ENCODE measurements at places on chromosomes 16 and 17.

- DNase-seq = no peak
These were observed 77.7 kb upstream of the CLEC3A start for GRCh38 chr16:77944631-77945030.

- no peak for DNase-seq
These were observed 35.0 kb downstream of the CRISPLD2 start for GRCh38 chr16:84854759-84855158.

DNA sequence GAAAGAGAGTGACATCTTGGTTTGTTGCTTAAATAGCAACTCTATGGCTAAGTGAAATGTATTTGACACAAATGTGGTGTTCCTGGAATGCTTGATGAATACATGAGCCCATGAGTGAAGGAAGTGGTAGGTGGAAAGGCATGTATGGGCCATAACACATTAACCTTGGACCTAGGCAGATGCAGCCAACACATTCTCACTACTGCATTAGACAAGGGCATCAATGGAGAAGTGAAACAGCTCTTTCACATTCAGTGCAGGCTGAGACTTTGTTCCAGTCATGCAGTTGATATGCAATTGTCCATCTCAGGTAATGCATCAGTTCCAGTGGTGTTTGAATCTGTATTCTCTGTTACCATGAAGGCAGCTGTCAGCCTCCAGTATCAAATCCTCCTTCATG, 133.6 kb downstream of the HS3ST3B1 start:
- peak; percentile 27 for DNase-seq

DNA sequence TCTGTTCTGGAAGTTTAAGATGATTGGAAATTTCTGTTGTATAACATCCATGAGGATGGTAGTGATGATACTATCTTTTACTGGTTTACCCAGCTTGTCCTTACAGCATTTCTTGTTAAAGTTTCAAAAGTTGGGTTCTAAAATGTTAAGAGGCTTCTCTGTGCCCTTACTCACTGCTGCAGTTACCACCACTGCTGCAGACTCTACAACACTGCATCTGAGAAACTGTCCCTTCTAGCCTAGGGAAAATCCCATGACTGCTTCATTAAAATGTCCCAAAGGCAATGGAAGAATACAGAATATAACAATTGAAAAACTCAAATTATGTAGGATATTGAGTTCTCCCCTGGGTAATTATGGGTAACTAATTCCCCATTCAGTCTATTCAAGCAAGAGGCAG, 3.8 kb upstream of the NSRP1 start:
- DNase-seq = peak; percentile 21

DNA sequence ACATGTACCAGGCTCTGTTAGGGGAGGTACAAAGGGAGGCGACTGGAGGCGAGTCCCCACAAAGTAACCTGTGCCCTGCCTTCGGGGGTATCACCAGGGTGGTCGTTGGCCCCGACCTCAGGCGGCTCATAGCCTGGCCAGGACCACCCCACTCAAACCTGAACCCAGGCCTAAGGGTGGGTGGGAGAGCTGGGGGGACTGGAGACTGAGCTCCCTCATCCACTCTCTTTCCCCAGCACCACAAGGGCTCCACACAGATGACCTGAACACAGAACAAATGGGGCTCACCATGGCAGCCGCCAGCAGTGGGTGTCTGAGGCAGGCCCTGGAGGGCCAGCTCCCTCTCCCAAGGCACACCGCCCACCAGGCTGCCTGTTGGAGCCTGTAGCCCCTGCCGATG, 120.6 kb upstream of the TNRC6C start:
- no peak for DNase-seq

- peak; percentile 99 for DNase-seq
These were observed 6.9 kb upstream of the TLCD2 start for GRCh38 chr17:1716912-1717695.

DNA sequence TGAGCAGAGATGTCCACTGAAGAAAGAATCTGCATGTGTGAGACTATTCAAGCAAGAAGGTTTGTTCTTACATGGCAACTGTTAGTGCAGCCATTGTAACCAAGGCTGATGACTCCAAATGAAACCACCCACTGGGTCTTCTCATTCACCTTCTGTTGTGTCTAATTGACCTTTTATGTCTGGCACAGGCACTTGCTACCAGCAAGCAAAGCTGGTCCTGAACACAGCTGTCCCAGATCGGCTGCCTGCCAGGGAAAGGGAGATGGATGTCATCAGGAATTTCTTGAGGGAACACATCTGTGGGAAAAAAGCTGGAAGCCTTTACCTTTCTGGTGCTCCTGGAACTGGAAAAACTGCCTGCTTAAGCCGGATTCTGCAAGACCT, 3.6 kb downstream of the CDC6 start:
- DNase-seq = no peak

DNA sequence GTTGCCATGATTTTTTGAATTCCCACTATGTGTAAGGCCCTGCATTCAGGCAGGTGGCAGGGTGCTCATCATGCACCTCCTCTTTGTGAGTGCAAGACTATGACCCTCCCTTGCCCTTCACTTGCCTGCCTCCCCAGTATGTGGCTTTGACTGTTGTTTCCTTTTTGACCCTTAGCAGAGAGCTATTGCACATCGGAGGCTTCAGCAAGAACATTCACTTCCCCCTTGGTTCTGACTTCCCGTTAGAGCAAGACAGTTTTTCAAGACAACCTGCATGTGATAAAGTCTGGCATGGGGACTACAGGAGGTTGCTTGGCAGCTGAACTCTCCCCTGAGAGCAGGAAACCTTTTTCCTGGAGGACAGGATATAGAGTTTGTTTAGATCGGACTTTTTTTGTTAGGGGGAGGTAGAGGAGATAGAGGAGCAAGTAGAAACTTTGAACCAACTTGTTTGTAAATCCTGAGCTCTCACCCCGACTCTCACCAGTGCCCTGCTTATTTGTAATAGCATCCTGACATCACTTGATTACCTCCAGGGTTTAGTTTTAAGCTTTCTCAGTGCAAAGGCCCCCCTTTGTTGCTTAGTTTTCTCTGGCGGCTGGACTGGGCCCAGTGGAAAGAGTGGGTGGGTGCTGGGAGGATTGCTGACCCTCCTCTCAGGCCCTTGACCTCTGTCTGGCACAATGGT, 34.3 kb downstream of the LIMD2 start:
- DNase-seq = peak; percentile 87

DNA sequence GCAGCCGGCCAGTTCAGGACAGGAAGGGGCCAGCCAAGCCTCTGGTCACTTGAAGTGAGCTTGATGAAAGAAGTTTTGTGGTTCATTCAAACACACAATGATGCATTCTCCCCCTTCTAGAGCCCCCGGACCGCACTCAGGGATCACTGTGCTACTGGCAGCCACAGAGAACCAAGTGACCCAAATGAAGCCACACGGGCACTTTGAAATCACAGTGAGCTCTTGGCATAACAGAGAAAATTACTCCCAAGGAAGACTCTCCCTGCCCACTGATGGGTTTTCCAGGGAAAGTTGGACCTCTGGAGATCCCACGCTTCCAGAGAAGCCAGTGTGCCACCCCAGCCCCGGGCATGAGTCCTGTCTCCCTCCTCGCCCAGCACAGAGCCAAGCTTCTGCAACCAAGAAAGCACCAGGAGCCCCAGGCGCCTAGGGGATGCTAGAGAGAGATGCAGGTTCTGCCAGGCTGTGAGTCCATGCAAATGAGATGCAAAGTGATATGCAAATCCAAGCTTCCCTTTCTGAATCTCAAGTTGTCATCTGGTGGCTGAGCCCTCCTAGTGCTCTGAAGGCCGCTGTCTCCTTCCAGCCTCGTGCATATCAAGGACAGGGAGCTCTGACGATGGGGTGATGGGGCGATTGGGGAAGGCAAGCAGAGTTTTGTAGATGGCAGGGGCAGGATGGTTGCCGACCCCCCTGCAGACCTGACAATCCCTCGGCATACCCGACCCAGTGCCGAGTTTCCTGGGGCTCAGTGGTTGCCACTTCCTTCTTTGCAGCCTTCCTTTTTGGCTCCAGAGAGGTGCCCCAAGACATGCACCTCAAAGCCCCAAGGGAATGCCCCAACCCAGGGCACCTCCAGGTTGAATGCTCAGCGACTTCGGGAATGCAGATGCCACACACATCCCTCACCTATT, 59.7 kb upstream of the TNRC6C start:
- no peak for DNase-seq

- DNase-seq = no peak
These were observed 3.9 kb downstream of the IL34 start for GRCh38 chr16:70650216-70650615.

- DNase-seq = peak; percentile 44
These were observed 42.9 kb downstream of the SYT17 start for GRCh38 chr16:19210968-19211367.

DNA sequence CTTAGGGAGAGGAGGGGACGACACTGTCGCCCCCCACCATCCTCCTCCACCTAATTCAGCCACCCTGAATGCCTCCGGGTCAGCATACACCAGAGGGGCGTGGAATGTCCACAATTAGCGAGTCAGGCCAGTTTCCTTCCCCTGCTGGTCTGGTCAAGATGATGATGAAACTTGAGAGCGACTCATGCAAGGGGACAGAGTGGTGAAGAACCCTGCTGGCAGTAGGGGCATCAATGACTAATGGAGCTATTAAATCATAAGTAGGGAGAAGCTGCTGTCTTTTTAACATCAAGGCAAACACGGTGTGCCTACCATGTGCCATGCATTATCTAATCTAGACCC, 7.2 kb downstream of the SPACA3 start:
- peak; percentile 67 for DNase-seq

- no peak for DNase-seq
These were observed 26.1 kb upstream of the JPT2 start for GRCh38 chr16:1651974-1652312.

DNA sequence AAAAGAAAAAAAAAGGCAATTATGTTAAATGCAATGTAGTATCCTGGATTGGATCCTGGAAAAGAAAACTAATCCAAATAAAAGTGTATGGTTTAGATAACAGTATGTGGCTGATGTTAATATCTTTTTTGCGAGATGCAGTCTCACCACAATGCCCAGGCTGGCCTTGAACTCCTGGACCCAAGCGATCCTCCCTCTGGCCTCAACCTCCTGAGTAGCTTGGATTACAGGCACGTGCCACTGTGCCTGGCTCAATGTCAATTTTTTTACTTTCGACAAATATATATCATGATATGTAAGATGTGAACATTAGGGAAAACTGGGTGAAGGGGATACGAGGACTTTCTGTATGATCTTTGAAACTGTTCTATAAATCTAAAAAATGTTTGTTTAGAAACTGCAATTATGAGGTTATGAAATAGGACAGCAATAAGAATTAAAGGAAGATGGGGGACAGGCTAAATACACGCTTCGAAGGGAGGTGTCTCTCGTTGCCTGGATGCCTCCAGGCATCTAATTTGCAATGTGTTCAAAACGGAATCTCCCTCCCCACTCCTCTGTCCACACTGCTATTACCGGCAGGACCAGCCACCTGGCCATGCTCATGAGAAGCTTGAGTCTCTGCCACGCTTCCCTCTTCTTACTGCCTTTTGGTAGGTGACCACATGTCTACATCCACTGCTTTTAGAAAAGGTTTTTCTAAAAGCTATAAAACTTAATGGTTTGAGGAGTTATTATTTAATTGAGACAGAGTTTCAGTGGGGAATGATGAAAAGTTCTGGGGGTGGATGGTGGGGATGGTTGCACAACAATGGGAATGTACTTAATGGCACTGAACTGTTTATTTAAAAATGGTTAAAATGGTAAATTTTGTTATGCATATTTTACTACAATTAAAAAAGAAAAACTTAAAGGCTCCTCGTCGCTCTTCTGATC, 15.2 kb downstream of the UBE2O start:
- no peak for DNase-seq

- no peak for DNase-seq
These were observed 21.4 kb downstream of the GALNS start for GRCh38 chr16:88835383-88835782.

- no peak for DNase-seq
These were observed 62.4 kb upstream of the NLK start for GRCh38 chr17:27980043-27980442.

DNA sequence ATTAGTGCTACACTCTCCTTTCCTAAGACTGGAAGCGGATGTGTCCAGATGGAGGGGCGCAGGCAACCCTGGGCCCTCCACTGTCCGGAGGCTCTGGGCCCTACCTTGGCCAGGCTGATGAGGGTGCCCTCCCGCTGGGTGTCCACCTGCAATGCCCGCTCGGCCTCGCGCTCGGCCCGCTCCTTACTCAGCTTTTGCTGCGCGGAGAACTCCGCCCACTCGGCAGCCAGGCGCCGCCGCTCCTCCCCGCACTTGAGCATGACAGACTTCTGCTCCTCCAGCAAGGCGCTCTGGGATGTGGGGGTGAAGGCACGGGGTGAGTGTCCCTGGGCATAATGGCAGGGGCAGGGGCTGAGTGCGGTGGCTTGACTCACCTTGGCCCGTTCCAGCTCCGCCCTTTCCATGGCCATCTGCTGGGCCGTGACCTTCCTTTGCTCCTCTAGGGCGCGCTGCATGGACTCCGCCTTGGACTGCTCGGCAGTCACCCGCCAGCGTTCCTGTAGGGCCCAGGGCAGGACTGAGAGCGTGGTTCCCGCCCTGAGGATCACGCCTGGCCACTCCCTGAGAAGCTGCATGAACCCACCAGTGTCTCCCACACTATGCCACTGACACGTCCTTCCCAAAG, 10.1 kb upstream of the MRPL38 start:
- no peak for DNase-seq

GRCh38 chr17:44326861-44327444, 2.3 kb upstream of the SLC25A39 start:
- peak; percentile 95 for DNase-seq

DNA sequence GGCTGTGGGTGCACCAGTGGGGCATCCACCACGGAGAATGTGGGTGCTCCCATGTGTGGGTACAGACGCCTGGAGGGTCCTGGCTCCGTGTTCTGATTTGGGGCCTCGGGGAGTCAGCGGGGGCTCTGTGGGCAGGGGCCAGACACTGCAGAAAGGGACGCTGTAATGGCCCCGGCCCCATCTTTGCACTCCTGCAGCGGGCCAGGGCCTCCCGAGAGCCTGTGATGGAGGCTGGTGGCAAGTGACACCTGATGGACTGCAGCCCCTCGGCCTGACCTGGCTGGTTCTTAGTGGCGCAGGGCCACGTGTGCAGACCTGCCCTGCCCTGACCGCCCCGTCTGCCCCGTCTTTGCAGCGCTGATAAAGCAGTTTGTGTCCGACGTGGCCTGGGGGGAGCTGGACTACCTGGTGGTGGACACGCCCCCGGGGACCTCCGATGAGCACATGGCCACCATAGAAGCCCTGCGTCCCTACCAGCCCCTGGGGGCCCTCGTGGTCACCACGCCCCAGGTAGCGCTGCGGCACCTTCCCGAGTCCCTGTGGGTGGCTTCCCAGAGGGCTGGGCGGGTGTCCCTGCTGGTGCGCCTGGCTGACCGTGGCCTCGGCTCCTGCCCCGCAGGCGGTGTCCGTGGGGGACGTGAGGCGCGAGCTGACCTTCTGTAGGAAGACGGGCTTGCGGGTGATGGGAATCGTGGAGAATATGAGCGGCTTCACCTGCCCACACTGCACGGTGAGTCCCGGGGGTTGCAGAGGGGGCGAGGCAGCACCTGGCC, 4.7 kb downstream of the NUBP2 start:
- no peak for DNase-seq

GRCh38 chr16:46889245-46889941, 5.2 kb downstream of the GPT2 start:
- DNase-seq = no peak

DNA sequence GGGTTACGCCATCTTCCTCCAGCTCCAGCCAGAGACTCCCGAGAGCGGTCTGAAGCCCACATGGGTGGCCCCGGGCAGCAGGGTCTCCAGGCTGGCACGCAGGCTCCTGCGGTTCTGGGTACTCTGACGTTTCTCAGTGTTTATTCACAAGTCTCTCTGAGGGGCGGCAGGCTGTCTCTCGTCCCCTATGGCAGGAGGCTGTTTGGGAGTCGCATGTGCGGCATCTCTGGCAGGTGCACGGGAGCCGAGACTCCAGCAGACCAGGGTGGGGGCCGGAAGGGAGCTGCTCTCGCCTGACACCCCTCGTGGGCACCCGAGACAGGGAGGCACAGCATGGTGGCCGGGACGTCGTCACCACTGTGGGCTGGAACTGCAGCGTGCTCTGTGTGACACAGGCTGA, 48.1 kb downstream of the ZNF778 start:
- no peak for DNase-seq

All from inflammatory macrophage treated with lipopolysaccharide for 4 hours (primary cell).